ENCODE measurements at places on chromosomes 7 and 10.

DNA sequence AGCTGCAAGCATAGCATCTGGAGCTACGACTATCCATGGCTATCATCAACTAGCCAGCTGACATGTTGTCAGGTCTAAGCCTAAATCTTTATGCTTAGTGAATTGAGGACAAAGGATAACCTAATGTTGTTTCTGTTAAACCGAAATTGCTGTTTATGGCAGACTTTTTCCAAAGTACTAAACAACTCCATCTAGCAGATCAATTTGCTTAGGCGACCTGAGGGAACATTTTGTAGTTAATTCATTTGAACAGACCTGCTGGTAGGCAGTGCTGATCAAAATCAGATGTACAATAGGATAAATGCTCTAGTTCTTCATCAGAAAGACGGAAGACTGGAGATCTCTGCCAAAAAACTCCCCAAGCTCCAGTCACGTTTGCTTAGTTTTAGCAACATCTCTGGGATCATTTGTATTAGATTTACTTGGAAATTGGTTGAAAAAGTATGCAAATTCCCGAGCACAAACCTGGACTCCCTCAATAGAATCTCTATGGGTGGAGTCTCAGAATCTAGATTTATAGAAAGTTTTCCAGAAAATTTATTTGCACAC, 301.6 kb upstream of the NRP1 start:
- no peak for DNase-seq

DNA sequence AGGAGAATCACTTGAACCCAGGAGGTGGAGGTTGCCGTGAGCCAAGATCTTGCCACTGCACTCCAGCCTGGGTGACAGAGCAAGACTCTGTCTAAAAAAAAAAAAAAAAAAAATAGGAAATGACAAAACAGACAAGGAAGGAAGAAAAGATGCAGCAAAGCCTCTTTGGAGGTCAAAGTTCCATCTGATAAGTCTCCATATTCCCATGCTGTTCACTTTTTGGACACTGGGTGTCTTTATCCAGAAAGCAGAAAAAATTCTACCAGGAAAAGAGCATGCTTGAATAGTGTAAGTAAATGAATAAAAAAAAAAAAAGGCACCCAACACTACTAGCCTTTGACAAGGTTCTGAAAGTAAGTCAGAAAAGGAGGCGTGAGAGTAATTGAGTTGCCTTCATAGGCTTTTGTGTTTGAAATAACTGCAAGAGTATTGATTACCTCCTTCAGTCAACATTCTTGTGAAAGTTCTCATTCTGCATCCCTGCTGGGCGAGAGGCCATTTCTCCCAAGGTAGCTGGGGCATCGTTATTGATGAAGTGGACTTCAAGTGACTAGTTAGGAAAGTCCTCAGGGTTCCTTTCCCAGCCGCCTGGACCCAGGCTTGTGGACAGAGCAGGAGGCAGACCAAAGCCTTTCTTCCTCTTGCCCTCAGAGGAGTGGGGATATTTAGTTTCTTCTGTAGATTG, 133.3 kb upstream of the KIF5B start:
- DNase-seq = peak; percentile 43

DNA sequence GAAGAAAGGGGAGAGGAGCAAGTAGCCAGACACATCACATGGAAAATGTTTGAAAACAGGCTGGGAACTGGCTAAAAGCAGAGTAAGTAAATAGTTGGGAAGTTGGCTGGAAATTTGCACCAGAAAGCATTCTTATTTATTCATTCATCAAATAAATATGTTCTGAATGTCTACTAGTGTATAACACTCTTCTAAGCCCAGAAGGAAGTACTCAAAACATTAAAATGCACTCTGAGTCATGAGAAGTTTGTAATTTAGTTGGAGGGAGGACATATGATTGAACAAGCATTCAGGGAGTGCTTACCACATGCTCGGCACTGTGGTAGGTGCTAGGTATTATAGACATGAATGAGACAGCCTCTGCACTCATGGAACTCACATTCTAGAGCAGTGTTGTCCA, 37.0 kb upstream of the CNNM1 start:
- DNase-seq = no peak

DNA sequence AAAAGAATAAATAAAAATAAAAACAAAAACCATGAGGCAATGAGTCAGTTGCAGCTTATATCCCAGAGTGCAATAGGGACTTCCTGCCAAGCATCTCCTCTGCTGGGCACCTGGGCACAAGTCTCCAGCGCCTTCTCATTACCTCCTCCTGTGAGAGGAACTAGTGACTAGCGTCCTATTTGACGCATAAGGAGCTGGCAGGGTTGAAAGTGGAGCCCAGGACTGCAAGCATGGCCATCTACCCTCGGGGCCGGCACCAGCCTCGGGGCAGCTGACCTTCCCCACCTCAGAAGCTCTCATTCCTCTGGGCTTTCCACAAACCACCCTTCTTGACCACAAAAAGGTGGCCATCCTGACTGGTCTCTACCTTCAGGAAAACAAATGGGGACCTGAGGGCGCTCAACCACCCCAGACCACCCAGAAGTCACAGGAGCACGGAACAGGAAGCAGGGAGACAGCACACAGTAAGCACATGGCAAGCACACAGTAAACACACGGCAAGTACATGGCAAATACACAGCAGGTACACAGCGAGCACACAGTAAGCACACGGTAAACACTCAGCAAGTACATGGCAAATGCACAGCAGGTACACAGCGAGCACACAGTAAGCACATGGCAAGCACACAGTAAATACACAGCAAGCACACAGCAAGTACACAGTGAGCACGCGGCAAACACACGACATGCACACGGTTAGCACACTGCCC, 19.1 kb downstream of the CTBP2 start:
- no peak for DNase-seq

- DNase-seq = peak; percentile 4
Observed at GRCh38 chr7:35565927-35566326, 129.0 kb downstream of the HERPUD2 start.

DNA sequence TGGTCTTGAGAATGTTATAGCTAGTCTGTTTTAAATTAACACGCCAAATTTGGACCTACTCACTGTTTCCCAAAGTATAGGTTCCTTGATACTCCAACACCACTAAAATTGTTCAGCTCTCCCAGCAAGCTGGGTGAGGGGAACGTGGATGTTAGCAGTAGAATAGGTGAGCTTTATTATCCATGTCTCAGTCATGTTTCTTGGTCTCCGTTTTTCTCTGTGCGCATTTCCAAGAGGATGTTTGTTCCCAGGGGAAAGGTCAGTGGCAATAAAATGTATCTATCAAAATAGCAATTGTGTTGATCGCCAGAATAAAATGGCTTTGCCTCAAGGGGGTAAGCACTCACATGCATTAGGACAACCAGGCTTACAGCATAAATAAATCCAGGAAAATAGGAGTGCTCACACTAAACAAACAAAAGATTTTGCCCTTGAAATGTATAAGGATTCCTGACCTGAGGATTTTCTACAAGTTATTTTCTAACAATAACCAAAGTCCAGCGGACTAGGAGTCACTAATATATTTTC, 187.0 kb upstream of the C7orf33 start:
- no peak for DNase-seq

GRCh38 chr7:153838591-153838990, 213.6 kb upstream of the DPP6 start:
- DNase-seq = no peak

DNA sequence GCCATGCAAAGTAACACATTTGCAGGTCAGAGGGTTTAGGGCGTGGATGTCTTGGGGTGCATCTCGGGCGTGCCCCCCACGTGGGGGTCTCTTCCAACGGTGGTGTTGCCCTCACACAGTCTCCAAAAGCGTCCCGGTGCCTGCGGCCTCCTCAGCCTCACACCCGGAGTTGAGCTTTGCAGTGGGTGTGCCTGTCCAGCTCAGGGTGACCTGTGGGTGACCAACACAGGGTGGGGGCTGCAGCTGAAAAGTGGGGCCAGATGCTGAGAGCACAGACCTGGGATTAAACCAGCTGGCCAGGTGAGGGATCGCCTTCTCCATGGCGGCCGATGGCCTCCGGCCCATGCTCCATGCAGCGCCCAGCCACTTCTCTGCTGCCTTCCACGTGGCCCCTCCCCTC, 63.1 kb downstream of the PWWP2B start:
- DNase-seq = no peak

DNA sequence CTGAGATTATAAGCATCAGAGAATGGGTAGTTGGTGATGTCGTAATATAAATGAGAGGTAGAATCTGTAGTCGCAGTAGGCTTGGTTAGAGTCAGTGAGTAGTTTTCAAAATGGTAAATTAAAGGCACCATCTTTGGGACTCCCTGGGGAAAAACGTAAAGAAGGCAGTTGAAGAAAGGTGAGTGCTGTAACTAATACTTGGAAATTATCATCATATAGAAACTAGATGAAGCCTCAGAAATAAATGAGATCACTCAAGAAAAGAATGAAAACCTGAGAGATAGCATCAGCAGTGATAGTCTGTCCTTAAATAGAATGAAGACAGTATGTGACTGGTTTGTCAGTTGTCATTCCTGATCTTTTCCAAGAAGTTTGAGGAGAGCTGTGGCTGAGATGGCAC, 23.8 kb downstream of the PALS2 start:
- DNase-seq = no peak

DNA sequence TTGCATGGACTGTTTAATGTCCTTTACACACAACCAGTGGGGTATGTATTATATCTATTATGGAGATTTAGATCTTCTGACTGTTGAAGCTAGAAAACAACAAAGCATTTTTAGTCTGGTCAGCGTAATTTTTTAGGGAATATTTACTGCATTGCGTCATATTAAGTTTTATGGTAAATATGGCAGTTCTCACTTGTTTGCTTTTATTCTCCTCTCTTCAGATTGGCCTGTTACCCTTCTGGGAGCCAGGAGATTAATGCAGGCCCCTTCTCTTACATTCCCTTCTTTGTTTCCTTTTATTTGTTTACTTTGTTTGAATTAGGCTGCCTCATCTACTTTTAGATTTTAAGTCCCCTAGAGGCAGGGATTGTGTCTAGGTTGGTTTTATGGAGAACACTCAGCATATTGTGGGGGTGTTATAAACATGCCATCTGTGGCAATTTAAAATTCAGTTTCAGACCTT, 13.8 kb downstream of the UBE2D1 start:
- DNase-seq = no peak

GRCh38 chr10:106401161-106401560, 763.3 kb downstream of the SORCS1 start:
- no peak for DNase-seq

DNA sequence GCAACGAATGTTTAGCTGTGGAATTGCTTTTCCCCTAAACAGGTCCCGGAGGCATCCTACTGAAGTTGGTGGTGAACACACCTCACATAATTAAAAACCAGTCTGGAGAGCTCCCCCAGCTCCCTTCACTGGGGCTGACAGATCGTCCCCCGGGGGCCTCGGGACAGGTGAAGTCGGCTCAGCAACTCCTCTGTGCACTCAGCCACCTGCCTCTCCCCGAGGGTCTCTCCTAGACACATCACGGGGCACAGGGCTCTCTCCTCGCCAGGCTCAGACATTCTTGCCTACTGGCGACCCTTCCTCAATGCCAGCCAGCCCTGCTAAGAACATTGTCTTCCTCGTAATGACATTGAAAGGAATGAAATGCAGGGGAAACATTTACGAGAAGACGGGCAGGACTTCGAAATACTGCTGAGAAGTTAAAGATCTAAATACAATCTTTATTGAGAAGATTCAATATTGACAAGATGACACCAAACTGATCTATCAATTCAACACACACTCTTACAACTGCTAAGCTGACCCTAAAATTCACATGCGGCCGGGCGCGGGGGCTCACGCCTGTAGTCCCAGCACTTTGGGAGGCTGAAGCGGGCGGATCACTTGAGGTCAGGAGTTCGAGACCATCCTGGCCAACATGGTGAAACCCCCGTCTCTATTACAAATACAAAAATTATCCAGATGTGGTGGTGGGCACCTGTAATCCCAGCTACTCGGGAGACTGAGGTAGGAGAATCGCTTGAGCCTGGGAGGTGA, 88.1 kb upstream of the DNAAF5 start:
- no peak for DNase-seq

GRCh38 chr10:75253281-75254220, 17.8 kb upstream of the COMTD1 start:
- no peak for DNase-seq

GRCh38 chr7:158192184-158192835, 395.3 kb downstream of the PTPRN2 start:
- no peak for DNase-seq

DNA sequence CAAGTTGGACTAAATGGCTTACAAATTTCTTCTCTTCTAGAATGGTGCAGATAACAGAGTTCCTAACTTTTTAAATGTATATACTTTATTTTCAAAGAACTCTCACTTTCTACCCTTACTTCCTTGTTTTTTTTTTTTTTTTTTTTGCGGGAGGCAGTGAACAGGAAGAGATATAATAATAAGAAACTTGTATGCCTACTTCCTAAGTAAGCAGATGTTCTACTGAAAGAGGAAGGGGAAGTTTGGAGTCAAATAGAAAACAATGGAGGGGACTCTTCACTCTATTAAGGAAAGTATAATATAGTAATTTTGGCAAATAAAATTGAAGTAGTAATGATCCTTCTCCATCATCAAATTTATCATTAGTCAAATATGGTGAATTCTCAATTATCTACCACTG, 754.0 kb downstream of the KCNMA1 start:
- no peak for DNase-seq

DNA sequence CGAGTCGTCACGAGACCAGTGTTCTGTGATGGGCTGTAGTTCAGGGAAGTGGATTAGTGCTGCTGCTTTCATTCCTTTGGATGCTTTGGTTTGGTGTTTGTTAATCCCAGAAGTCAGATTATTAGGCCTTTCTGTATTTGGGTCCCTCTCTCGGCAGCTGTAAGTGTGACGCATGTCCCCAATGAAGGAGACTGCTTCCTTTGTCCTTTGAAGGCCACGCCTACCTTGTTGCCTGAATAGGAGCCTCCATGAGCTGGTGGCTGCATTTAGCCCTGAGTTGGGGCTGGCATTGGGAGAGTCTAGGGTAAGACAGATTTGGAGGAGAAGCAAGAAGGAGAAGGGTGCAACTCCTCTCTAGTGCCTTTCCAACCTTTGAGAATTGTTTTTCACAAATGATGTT, 34.5 kb downstream of the DOCK1 start:
- DNase-seq = no peak

DNA sequence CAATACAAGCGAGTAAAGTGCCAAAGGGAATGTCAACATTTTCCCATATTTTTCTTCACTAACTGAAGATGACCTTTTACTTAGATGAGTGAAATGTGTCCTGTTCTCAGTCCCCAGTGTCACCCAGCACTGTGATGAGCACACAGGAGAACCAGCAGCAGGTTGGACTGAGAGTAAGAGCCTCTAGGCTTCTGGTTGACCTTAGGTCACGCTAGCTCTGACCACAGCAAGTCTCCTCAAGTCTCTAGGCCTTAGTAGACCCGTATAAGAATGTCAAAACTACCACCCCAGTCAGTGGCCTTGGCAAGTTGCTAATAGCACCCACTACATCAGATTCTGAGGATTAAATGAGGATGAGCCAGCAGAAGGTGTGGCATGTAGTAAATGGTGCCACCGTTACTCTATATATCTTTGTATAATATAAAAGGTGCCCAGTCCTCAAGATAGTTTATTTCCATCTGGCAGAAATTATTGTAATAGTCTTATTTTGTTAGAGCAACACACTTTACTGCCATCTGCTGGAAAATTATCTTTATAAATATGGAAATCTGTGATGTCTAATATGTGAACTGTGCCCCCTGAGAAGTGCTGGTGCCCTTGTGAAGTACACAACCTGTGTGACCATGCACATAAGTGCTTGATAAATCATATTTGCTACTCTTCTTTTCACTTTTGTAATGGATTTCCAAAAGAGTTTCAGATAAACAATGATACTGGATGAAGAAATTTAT, 75.7 kb downstream of the SPAG6 start:
- peak; percentile 54 for DNase-seq

GRCh38 chr7:65798111-65799075, 74.5 kb upstream of the VKORC1L1 start:
- DNase-seq = peak; percentile 89

- DNase-seq = no peak
Observed at GRCh38 chr10:50362547-50363125, 111.3 kb upstream of the ASAH2 start.

Measured in dermis blood vessel endothelial cell (primary cell).